ENCODE measurements at places on chromosomes 3 and 15. TPM values are rescaled to one million over a fixed set of nuclear protein-coding genes. Genes with fewer than 3 reads are reported as not detected.

DNA sequence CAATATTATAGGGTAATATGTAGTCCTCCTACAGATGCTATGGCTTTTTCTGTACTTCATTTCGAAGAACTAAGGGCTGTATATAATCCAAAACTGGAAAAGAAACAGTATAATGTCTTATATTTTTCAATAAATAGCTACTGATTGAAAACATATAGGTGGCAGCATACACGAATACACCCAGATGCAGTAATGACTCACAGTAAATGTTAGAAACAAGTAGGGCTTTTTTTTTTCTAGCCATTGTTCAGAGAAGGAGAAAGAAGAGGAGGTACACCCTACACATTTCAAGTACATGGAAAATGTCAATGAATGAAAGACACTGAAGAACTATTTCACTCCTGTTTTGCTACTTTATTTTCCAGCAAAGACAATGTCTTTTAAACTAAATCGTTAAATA lies 9.4 kb downstream of the DAZL start:
- no peak overlapping the region for H3K27ac ChIP-seq
- H3K27me3 ChIP-seq: no peaks in the 10 kb centered on the region
- H3K4me1 ChIP-seq: no peaks in the 10 kb centered on the region

DNA sequence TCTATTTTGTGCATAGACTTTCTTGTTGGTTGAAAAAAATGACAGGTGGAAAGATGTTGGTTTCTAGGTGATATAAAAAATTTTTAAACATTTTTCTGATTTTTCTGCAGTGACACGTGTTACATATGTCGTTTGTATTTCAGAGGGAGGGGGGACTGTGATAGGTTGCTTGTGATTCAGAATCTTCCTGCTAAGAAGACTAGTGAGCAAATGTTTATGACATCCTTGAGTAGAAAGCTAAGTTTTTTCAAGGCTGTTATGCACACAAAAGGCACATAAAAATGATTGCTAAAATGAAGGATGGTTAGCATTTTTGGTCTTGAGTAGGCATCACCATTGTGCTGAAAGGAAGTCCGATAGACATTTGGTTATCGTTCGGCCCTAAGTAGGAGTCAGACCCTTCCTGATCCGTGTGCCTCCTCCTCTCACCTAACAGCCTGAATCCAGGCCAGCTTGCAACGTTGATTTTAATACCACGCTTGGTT lies 1.5 kb downstream of the ZNF639 start:
- DNase-seq: no peak
- no peaks in the 10 kb centered on the region for H3K4me1 ChIP-seq
- H3K36me3 ChIP-seq: no peaks in the 10 kb centered on the region

DNA sequence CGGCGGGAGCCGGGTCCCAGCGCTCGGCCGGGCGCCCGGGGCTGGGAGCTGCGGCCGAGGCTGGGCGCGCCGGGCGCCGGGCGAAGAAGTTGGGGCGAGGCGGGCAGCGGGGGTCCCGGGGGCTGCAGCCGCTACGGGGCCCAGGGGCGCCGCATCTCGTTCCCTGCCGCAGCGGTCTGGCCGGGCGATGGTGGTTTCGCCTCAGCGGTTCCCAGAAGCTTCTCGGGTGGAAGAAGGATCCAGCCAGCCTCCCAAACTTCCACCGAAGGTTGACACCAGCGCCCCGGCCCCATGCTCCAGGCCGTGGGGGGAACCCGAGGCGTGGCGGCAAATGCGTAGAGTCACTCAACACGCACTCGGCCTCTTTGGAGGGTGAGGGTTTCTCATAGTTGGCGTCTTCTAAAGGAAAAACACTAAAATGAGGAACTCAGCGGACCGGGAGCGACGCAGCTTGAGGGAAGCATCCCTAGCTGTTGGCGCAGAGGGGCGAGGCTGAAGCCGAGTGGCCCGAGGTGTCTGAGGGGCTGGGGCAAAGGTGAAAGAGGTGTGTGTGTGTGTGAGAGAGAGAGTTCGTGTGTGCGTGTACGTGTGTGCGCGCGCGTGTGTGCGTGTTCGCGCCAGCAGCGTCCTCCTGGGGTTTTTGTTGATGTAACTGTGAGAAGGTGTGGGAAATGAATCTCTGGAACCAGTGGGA lies 940 bp downstream of the BOC start:
- peak overlapping the region; percentile 67 for H3K4me3 ChIP-seq
- H3K4me1 ChIP-seq: no peaks in the 10 kb centered on the region
- no peaks in the 10 kb centered on the region for H3K36me3 ChIP-seq
- no peak overlapping the region for H3K27ac ChIP-seq

The ANKRD63 gene
- total RNA-seq: not detected

The SAMMSON gene
- 14.7 TPM for total RNA-seq
